ENCODE measurements at places on chromosomes 1 and 21.
A peak's percentile ranks its signal among the peaks of the same experiment; 100 is the strongest.

GRCh38 chr1:209748620-209749019 lies 7.2 kb upstream of the TRAF3IP3 start:
- no peak overlapping the region for H3K4me3 ChIP-seq
- no peaks in the 10 kb centered on the region for H3K36me3 ChIP-seq
- no peak for DNase-seq
- peak overlapping the region; percentile 66 for H3K27ac ChIP-seq

DNA sequence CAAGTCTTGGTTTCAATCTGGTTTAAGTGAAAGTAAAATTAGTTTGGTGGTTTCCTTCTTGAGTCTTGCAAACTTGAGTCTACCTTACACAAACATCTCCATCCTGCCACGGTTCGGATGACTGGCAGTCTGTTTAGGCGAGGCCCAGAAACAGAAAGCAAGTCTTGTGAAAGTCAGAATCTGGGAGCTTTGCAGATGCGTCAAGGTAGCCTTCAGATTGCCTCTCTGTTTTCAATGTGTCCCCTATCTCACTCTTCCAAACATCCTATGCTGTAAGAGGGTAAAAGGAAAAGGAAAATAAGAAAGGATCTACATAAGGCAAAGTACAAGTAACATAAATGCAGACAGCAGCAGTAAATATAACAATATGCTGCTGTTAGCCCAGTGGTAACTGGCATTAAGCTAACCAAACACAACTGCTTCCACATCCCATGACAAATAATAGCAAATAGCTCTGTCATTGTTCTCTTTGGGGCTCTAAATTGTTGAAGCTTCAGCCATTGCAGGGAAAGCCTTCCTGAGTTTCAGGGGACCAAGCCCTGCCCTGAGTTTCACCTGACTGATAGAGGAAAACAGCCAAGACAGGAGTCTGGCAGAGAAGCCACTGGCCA lies 26.2 kb upstream of the C1orf105 start:
- no peaks in the 10 kb centered on the region for H3K36me3 ChIP-seq
- DNase-seq: peak; percentile 62
- H3K4me3 ChIP-seq: peak overlapping the region; percentile 27
- H3K27ac ChIP-seq: peak overlapping the region; percentile 71
- H3K27me3 ChIP-seq: no peaks in the 10 kb centered on the region

DNA sequence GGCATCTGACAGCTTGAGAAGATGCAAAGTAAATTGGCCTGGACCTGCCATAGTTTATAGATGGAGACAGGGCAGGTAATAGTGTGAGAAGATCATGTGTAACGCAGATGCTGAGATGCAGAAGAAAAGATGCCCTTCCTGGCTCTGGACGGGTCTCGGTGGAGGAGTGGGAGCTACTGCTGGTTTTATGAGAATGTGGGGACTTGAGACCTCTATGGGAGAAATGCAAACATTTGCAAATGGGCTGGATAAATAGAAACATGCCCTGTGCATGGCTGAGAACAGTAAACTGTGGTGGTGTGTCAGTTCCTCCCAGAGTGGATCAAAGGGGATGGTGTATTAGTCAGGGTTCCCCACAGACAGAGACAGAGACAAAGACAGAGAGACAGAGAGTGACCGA lies 21.9 kb downstream of the UBASH3A start:
- H3K27me3 ChIP-seq: no peaks in the 10 kb centered on the region
- H3K4me3 ChIP-seq: peak overlapping the region; percentile 13
- peaks cover 80% of the 10 kb centered on the region for H3K4me1 ChIP-seq
- H3K27ac ChIP-seq: peak overlapping the region; percentile 90
- peaks cover 75% of the 10 kb centered on the region for H3K36me3 ChIP-seq
- DNase-seq: no peak

DNA sequence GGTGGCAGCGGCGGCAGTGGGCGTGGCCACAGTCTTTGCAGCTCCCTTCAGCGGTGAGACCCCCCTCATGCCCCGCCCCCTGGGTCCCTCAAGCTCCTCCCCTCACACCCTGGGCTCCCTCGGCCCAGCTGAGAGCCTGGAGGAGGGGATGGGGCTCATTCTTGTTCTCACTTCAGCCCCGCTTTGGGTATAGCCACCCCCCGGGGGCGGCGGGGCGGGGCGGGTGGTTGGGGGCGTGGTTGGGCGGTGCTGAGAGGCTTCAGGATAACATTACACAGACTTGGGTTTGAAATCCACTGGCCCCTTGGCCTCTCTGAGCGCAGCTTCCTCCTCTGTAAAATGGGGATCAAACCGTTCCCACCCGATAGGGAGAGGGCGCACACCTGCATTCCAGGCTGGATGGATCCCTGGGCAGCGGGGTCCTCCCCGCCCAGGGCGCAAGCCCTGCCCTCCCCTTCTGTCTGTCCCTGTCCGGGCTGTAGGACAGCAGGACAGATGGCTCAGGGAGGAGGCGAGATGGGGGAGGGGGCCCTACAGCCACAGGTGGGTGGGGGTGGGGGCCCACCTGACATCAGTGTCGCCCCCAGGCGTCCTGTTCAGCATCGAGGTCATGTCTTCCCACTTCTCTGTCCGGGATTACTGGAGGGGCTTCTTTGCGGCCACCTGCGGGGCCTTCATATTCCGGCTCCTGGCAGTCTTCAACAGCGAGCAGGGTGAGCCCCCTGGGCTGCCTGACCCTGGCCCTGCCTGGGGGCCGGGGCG lies 5.1 kb downstream of the CLCNKA start:
- H3K4me3 ChIP-seq: peak overlapping the region; percentile 17
- H3K36me3 ChIP-seq: no peaks in the 10 kb centered on the region
- no peak overlapping the region for H3K27ac ChIP-seq
- H3K4me1 ChIP-seq: peaks cover 11% of the 10 kb centered on the region

GRCh38 chr1:170823120-170823519 lies 112.2 kb upstream of the MROH9 start:
- H3K4me3 ChIP-seq: no peak overlapping the region
- H3K27ac ChIP-seq: no peak overlapping the region
- DNase-seq: no peak
- H3K4me1 ChIP-seq: no peaks in the 10 kb centered on the region
- H3K36me3 ChIP-seq: no peaks in the 10 kb centered on the region
- peaks cover 2% of the 10 kb centered on the region for H3K27me3 ChIP-seq

DNA sequence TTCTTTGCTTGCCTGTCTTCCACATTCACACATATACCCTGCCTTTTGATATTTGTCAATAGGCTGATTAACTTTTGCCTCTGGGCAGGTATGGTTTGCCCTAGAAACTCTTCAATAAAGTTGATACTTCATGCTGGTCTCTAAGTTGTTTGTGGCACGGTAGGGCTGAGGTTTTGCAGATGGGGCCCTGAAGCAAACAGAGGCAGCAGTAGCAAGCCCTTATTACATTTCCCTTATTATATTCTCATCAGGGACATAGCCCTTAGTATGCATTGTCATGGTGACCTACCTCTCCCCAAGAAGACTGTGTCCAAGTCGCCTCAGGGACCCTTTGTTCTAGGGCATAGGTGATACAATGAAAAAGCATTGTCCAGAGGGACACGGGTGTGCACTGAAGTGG lies at the start of gene OR6P1:
Gene OR6P1, minus strand, starts transcription at position 101 of the 400 bp plus-strand sequence. CDS start 6,976 bp downstream, outside the sequence.
- H3K27ac ChIP-seq: no peak within 1 kb of the TSS
- H3K4me3 ChIP-seq: no peak within 1 kb of the TSS
- H3K4me1 ChIP-seq: no peaks in the 10 kb centered on the region

- H3K4me1 ChIP-seq: peaks cover 56% of the 10 kb centered on the region
- H3K36me3 ChIP-seq: peaks cover 16% of the 10 kb centered on the region
- DNase-seq: no peak
- H3K4me3 ChIP-seq: no peak overlapping the region
These were observed 23.1 kb upstream of the ECE1 start for GRCh38 chr1:21313203-21313885.
